NCI-H1436 (cell line): ENCODE measurements at places on chromosomes 16 and 17.

GRCh38 chr17:7834542-7834956 is 532 bp downstream of the KDM6B start:
- no peak for DNase-seq

GRCh38 chr17:68498479-68499326 is 13.5 kb upstream of the PRKAR1A start:
- DNase-seq = no peak

GRCh38 chr17:34403006-34403405 is 40.0 kb upstream of the CCL1 start:
- no peak for DNase-seq

GRCh38 chr16:16857012-16857411 is 478.1 kb downstream of the NPIPA7 start:
- no peak for DNase-seq

DNA sequence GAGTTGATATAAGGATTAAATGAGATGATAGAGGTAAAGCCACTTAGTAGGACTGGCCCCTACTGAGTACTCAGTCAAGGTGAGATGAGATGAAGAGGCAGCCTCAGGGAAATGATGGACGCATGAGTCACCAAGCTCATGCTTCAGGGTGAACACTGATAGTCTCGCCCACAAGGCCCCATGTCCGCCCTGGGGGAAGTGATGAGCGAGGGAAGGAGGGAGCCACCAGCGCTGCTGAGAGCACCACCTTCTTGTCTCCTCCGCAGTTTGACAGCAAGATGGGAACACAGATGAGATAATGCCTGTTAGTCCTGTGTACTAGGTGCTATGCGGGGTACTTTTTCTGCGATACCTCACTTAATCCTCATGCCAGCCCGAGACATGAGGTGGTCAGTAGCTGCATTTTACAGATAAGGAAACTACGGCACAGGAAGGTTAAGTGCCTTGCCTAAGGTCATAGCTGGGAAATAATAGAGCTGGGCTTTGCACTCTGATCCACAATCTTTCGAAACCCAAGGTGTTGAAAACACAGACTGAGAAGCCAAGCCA is 383.0 kb downstream of the CPPED1 start:
- no peak for DNase-seq

DNA sequence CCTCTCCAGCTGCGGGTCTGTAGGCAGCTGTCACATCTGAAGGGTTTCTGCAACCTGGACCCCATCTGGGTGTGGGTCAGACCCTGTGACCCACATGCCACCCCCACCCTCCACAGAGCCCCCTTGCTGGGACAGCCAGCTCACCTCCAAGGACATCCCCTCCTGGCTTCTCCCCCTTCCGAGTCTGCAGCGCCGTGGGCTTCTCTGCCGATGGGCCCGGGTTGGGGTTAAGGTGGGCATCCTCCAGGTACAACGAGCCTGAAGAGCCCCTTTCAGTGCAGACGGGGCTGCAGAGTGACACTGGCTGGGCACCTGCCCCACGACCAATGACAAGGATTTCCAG is 28.9 kb downstream of the OR1D5 start:
- no peak for DNase-seq

GRCh38 chr16:67000384-67001351 is 12.3 kb downstream of the CES4A start:
- DNase-seq = peak; percentile 26

GRCh38 chr17:61200339-61200715 is 199.3 kb upstream of the TBX2 start:
- DNase-seq = no peak

DNA sequence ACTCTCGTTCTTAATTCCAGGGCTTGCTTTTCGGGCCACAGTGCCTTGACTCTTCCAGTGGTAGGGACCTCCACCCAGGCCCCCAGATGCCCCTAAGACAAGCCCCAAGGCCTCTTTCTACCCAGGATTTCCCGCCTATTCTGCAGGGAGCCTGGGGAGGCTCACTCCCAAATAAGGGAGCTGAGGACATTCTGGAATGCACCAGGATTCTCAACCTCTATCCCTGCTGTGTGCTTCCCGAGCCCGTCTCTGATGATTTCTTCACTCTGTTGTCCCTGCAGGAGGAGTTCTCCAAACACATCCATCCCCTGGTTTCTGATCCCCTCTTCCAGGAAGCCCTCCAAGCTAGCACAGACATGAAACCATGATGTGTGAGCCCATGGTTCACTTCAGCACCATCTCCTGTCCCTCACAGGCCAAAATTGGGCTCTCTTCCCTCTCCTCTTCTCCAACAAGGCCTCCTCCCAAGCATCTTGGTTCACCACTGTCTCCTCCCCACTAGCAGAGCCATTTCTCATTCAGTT is 255.9 kb downstream of the KATNIP start:
- DNase-seq = no peak

GRCh38 chr16:79071424-79071823 is 529.1 kb downstream of the MAF start:
- DNase-seq = peak; percentile 23

DNA sequence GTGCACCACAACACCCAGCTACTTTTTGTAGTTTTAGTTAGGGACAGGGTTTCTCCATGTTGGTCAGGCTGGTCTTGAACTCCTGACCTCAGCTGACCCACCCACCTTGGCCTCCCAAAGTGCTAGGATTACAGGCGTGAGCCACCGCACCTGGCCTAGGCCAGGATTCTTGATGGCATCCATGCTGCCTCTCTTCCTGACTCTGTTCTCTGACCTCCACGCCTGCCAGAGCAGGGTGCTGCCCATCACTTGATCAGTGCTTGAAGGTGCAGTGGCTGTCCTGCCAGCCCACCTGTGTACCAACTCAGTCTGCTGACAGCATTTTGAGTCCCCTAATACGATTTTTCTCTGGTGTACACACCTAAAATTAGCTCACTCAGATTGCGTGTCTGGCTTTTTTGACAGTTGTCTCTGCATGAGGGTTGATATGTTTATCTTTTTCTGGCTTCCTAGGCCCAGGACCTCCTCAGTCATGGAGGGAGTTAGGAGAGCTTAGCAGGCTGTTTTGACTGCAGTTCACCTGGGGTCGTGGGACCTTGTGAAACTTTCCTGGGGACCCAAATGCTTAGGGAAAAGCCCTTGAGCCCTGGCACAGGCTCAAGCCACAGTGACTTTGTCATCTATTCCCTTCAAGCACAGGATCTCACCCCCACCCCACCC is 5.9 kb downstream of the HAS3 start:
- no peak for DNase-seq

DNA sequence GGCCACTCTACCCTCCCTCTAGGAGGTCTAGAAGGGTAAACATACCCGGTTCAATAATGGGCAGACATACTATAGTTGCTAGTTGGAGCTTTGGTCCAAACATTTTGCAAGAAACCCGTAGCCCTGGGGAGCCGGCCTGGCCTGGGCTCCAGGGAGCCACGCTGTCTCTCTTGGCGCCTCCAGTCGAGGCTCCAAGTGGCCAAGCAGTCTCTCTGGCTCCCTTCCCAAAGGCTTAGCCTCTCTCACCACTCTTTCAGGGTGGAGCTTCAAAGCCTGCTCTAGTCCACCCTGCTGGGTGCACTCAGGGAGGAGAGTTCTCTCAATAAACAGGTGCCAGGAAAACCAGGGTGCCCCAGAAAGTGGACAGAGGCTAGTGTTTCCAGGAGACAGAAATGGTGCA is 32.2 kb downstream of the RCVRN start:
- no peak for DNase-seq

GRCh38 chr16:628321-629061 is 2.3 kb upstream of the WFIKKN1 start:
- no peak for DNase-seq

DNA sequence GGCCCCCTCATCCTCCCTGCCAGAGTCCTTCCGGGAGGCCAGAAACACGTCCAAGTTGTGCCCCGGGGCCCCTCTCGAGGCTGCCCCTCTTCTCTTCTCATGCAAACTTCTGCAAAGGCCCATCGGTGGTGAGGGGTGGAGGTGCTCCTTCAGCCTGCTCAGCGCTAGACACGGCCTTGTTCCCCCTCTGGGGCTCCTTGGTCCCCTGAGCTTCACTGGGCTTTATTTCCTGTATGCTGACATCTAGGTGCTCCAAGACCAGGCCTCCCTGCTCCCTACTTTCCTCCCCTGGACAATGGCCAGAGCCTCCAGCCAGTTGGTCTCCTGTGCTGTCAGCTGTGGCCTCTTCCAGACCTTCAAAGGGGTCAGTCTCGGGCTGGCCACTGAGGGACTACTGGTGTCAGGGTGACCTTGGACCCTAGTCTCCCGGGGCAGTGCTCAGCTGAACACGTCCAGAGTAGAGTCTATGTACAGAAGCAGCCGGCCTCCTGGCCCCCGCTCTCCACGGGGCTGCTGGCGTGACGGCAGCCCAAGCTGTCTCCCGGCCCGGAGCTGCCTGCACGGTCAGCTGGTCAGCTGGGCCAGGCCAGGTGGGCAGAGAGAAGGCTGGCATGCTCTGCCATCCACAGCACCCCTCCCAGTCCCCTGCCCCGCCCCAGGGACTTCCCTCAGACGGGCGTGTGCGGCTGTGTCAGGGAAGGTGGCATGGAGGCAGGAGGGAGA is 1.7 kb upstream of the PRR35 start:
- DNase-seq = no peak

DNA sequence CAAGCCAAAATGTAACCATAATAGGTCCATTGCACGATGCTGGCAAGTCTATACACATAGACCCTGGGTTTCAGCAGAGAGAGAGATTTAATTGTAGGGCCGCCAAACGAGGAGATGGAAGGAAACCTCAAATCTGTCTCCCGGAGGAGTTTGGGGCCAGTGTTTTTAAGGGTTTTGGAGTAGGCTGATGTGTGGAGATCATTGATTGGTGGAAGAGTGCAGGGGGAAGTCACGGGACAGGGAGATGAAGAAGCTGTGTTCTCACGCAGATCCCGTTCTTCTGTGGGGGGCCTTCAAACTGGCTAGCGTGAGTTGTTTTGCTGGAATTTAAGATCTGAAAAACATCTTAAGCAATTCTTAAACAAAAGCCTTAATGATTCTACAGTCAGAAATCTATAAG is 84.8 kb downstream of the KATNIP start:
- DNase-seq = no peak

- no peak for DNase-seq
These were observed 96.2 kb downstream of the PGS1 start for GRCh38 chr17:78474614-78475146.

GRCh38 chr17:41492771-41493170 is 3.1 kb upstream of the KRT36 start:
- DNase-seq = peak; percentile 10

DNA sequence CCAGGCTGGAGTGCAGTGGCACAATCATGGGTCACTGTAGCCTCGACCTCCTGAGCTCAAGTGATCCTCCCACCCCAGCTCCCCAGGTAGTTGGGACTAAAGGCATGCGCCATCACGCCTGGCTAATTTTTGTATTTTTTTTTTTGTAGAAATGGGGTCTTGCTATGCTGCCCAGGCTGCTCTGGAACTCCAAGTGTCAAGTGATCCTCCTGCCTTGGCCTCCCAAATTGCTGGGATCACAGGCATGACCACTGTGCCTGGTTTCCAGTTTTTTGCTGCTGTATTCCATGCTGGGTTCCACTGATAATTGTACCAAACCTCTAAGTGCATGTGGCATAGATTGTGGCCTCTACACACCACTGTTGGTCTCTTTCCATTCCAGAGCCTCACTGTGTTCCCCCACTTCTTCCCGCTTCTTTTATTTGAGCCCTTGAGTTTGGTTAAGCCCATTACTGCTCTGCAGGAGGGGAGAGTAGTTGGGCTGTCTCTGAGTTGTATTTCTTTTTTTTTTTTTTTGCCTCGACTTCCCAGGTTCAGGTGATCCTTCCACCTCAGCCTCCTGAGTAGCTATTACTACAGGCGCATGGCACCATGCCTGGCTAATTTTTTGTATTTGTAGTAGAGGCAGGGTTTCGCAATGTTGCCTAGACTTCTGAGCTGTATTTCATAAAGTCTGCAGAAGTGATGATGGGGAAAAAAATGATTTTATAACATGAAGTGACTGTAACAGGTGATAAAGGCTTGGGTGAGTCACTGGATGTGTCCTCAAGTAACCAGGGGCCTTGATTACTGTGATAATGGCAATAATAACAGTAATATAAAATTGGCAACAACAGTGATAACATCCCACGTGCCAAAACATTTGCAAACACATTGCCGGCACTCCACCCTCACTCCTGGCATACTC is 30.0 kb downstream of the EEF2K start:
- no peak for DNase-seq

GRCh38 chr17:8362651-8363332 is 13.7 kb downstream of the KRABD2 start:
- DNase-seq = no peak
